Activated CD4-positive, alpha-beta T cell treated with anti-CD3 and anti-CD28 coated beads, Interleukin-2, amount 10 ng/mL, durations not matched to agents 24 days and 14 days (primary cell): ENCODE measurements at places on chromosomes 16 and 17.

GRCh38 chr17:15247891-15248529 is 17.1 kb downstream of the PMP22 start:
- no peak for DNase-seq

- no peak for DNase-seq
These were observed 146.0 kb upstream of the RCVRN start for GRCh38 chr17:10051112-10051511.

GRCh38 chr17:50771991-50772785 is 4.9 kb upstream of the ANKRD40CL start:
- no peak for DNase-seq

DNA sequence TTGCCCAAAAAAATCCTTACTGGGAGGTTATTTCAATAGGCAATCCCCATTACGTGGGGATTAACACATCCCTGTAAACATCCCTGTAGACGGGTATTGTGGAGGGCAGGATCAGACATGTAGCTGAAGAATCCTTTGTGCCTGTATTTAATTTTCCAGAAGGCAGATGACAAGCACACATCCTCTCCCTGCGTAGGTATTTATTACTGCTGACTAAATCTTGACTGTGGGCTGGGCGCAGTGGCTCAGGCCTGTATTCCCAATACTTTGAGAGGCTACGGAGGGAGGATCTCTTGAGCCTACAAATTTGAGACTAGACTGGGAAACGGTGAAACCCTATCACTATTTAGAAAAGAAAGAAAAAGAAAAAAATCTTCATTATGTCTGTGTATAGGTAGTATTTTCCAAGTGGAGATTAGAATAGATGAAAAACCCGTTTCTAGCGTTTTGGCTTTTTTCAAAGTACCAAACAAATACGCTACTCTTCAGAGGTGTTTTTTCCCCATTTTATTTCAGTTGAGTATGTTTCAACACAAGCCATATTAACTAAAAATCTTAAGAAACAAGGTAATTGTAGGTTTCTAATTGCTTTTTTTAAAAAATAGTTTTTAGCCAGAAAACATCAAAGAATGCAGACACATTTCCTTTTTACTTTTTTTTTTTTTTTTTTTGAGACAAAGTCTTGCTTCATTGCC is 1.5 kb upstream of the MARF1 start:
- no peak for DNase-seq

- no peak for DNase-seq
These were observed 112.0 kb upstream of the HAS3 start for GRCh38 chr16:68993456-68993855.

DNA sequence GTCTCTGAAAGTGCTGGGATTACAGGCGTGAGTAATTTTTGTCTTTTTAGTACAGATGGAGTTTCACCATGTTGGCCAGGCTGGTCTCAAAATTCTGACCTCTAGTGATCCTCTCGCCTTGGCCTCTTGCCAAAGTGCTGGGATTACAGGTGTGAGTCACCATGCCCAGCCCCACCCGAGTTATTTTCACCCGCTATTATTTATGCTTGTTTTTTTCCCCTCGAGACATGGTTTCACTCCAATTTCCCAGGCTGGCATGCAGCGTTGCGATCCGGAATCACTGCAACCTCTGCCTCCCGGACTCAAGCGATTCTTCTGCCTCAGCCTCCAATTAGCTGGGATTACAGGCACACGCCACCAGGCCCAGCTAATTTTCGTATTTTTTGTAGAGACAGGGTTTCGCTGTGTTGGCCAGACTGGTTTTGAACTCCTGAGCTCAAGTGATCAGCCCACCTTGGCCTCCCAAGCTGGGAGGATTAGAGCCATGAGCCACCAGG is 9.2 kb downstream of the RPL23 start:
- DNase-seq, result no peak
